Stimulated activated CD4-positive, alpha-beta T cell treated with anti-CD3 and anti-CD28 coated beads, Interleukin-15, amount 100 ng/mL, for 1 hour (primary cell): ENCODE measurements at places on chromosomes 4 and X.

- DNase-seq: no peak
Measured at GRCh38 chrX:40809210-40809609, 73.9 kb upstream of the MED14 start.

DNA sequence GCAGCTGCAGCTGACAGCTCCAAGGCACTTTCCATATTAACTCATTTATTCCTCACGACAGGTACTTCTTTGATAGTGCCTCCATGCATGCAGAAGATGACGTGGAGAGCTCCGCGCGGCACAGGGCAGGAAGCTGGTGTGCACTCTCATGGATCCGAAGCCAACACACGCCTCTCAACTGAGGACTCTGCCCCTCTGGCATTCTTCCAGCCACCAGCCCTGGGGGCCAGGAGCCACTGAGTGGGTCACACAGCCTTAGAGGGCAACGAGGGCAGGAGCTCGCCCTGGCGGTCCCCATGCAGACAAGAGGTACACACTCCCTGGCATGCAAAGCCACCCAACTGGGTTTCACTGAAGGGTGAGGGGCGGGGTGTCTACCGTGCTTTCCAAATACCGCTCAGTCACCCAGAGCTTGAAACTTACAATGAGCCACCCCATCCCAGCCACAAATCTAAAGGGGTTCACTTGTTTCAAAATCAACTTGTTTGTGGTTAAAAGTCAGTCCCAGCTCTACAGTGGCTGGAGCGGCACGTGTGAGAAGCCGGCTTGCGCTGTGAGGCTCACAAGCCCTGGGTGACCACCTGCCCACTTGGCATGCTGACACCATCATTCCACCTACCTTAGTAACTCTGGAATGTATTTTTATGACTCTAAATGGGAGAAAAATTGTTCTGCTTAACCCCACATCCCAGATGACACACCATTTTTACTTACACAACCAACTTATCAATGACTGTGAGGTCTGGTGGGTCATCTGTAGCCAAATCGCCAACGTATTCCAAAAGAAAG lies 16.2 kb downstream of the NOP14 start:
- DNase-seq: no peak

GRCh38 chrX:33923262-33923661 lies 208.9 kb downstream of the FAM47A start:
- no peak for DNase-seq

GRCh38 chr4:116838609-116839008 lies 246.8 kb downstream of the TRAM1L1 start:
- DNase-seq: no peak

DNA sequence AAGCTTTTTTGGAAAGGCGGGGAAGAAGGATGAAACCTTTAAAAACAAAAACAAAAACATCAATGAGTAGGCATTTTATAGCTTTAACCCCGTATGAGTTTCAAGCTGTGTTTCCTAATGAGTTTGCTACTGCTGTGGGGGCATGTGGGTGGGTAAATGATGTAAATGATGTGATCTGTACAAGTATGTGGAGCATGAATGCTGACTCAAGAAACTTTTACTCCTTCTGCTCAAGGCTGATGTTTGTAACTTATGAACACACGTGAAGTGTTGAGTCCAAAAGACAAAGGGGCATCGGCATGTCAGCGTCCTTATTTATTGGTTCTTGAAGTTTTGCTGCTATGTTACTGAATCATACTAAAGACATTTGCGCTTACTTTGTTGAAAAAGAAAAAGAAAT lies 76.9 kb downstream of the CLCN4 start:
- DNase-seq: no peak

DNA sequence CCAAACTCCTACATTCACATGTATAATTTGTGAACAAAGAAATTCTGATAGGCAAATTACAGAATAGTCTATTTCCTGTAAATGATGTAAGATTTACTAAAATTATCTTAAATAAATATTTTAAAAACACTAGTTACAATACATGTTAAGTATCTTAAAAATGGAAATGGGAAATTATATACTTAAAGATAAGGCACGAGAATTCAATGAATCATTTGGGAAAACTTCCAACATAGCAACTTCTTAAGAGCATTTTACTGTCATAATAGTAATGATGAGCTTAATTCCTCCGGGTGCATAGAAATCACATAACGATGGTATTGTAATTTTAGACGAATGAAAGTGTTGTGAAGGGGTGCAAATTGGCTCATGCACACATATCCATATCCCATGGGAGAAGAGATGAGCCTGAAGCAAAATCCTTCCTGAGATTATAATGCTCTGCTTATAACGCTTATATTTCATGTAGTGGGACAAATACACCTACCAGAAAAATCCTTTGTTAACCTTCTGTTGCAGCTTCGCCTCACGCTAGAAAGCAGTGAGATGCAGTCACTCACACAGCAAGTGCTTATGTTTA lies 873.5 kb downstream of the PDHA2 start:
- DNase-seq: no peak

- DNase-seq: no peak
Measured at GRCh38 chr4:6338175-6338950, 68.7 kb downstream of the WFS1 start.

- DNase-seq: no peak
Measured at GRCh38 chr4:21097865-21098264, 397.6 kb downstream of the PACRGL start.
